ENCODE measurements at places on chromosomes 2 and 18.

- DNase-seq: no peak
Observed at GRCh38 chr2:241138471-241138870, 10.8 kb downstream of the PASK start.

GRCh38 chr2:138113871-138114525 lies 149.7 kb downstream of the HNMT start:
- DNase-seq: no peak

- DNase-seq: no peak
Observed at GRCh38 chr18:53115876-53116585, 776.0 kb downstream of the DCC start.

DNA sequence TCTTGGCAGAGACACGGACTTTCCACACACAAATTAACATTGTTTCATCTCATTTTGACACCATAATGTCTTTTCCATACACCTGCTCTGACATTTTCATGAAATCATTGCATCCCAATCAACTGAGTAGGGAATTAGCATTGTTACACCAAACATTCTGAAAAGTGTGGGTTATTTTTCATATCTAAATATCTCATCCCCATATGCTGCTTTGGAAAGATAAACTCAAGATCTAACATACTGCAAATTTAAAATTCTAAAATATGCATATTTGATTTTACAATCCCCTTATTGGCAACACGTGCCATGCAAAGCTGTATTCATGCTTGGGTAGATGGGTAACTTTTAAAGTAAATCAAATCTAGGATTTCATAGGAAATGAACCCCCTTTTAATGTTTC lies 242.9 kb downstream of the ZNF516 start:
- DNase-seq: no peak

GRCh38 chr18:60235164-60235563 lies 137.4 kb downstream of the MC4R start:
- no peak for DNase-seq

- no peak for DNase-seq
Observed at GRCh38 chr2:219634171-219634940, 6.9 kb downstream of the SLC4A3 start.

GRCh38 chr2:209958016-209958415 lies 44.4 kb upstream of the RPE start:
- no peak for DNase-seq

DNA sequence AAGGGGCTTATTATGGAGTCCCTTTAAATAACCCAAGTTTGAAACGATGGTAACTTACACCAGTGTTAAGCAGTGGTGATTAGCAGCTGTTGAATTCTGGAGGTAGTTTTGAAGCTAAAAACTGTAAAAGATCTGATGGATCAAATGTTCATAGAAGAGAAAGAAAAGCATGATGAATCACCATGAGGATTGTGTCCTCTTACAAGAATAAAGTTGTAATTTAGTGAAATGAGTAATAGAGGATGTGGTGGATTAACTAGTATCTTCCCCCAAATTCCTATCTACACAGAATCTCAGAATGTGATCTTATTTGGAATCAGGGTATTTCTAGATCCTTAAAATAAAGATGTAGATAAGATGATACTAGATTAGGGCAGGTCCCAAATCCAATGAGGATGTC lies 1138.2 kb upstream of the TMEFF2 start:
- DNase-seq: peak; percentile 27

DNA sequence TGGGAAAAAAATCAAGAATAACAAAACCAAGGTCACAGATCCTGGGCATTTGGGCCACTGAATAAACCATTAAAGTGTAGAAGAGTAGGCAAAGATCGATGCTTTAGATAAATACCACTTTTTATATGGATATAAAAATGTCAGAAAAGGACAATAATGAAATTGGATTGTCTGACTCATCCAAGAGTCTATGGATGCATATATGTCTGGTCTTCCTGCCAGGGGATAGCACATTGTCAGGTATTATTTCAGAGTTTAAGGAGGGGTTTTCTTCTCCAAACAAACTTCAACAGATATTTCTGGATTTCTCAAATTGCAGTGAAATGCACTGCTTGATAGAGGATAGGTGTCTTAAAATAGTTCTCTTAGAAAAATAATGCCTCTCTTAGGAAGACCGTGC lies 466.7 kb downstream of the THSD7B start:
- DNase-seq: no peak

DNA sequence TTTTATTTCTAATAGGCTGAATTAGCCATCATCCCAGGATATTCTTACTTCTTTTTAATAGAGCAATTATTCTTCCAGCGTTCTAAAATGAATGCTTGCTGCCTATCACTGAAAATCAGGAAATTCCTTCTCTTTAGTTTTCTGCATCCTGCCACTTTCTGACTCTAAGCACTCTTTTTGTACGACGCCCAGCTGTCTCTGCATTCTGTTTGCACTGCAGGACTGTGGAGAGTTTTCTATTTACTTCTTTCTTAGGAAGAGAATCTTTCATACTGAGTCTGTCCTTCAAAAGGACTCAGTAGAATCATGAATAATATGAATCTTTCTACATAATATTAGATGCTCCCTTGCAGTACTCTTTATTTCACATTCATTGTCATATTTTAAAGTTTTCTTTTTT lies 360.4 kb upstream of the DSEL start:
- DNase-seq: no peak

GRCh38 chr18:14939141-14939540 lies 191.2 kb downstream of the ANKRD30B start:
- no peak for DNase-seq

DNA sequence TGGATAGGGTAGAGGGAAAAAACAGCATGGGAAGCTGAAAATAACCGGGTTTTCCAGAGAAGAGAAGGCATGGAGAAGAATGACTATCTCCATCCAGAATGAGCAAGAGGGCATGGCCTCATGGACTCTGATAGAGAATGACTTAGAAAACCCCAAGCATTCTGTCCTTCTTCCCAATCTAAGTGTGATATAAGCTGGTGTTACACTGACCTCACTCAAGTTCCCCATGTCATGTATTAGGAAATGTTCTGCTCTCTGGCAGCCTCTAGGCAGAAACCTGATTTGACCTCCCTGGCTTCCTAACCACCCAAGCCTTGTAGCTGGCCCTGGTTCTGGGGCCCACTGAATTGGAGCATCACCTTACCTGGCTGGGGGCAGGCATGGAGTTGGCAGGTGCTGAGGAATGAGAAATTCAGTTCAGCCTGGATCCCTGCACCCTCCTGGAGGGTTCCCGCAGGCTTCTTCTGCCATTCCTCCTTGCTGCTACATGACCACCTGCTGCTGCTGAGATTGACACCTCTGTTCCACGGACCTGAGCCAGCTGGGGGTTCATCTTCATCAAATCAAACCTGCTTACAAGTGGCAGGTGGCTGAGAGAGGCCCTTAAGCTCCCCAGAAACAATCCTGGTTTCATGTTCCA lies 5.2 kb upstream of the SIGLEC15 start:
- DNase-seq: no peak

GRCh38 chr2:233082931-233083755 lies 23.0 kb downstream of the INPP5D start:
- DNase-seq: no peak

DNA sequence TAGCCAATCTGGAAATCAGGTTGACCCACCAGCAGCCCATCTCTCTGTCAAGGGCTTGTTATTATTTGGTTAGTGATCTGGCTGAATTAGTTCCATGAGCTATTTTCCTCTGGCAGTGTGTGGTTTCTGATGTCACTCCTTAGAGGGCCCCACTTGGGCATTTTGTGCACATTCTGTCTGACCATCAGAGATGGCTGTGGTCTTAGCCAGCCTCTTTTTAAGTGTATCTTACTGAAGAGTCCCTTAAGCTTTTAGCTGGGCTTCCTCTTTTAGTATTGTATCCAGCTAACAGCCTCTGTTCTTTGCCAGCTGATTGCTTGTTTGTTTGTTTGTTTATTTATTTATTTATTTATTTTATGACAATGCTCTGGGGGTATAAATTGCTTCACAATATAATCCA lies 951.1 kb upstream of the CNTNAP5 start:
- DNase-seq: no peak

DNA sequence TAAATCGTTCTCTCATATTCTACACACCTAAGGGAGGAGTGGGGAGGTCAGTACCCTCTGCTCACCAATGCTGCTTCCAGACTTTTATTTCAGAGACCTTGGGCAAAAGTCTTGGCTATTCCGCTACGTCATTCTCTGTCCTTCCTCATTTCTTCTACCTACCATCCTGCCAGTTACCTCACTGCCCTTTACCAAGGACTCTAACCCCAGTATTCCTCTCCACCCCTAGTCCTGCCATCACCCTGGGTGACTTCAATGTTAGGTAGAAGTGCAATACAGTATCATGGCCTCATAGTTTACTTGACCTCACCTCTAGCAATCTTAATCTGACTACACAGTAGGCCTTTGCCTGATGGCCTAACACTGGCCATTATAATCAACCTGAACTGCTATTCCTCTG lies 27.8 kb downstream of the RTN4 start:
- no peak for DNase-seq

DNA sequence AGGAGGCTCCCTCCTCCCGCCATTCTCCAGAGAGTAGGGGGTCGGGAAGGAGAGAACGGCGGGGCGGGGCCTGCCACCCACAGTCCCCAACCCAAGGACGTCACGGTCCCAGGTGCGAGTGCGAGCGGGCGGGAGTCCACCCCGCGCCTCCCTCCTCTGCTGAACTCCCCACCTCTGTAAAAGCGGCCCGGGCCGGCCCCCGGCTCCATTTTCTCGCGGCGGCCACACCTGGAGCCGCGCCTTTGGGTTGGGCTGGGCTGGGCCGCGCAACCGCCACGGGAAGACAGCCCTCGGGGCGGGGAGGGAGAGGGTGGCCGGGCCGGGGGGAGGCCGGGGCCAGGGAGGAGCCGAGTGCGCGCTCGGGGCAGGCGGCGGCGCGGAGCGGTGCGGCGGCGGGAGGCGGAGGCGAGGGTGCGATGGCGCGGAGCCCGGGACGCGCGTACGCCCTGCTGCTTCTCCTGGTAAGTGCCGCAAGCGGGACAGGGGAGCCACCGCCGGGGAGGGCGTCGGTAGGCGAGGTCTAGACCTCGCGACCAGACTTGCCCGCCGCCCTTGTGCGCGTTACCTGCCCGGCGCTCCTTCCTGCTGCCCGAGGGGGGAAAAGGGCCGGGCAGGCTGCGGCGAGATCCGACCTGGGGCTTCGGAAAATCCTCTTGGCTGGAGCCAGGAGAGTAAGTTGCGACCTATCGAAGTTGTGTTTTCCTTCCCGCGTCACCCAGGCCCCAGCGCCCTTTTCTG lies at the start of gene DSG2:
Gene DSG2, plus strand, starts transcription at position 342 of the 738 bp plus-strand sequence. Its CDS starts 75 bp downstream, at position 417.
- no peak for DNase-seq

DNA sequence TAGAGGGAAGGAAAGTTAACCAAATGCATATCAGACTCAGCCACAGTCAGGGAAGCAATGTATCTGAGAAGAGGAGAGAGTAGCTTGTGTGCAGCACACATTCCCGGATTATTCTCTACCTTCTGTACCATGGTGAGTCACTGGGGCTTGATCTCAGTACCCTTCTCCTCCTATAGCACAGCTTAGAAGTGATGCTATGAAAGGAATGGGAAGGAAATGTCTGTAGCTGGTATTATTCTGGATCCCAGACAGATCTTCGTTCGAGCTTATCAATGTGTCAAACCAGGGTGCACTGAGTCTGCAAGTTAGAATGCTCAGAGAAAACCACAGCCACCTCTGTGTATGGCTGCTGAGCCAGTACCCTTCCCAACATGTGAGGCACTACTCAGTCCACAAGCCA lies 88.0 kb upstream of the NFU1 start:
- DNase-seq: no peak

GRCh38 chr2:234135750-234136221 lies 85.3 kb downstream of the SPP2 start:
- peak; percentile 84 for DNase-seq

DNA sequence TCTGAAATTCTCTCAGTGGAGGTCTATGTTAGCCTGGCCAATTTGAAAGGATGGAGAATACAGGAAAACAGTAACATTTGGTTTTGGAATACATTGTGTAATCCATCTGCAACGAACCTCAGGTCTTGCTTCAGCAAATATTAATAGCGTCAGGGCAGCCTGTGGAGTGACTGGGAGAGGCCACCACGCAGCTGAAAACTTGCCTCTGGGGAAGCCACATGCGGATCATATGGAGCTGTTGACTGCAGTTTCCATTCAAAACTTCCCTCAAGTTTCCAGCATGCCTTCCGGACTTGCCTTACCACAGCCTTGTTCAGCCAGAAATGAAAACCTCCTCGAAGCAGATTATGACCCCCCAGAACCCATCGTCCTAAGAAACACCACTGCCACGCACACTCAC lies 25.7 kb downstream of the BCL11A start:
- DNase-seq: peak; percentile 34

DNA sequence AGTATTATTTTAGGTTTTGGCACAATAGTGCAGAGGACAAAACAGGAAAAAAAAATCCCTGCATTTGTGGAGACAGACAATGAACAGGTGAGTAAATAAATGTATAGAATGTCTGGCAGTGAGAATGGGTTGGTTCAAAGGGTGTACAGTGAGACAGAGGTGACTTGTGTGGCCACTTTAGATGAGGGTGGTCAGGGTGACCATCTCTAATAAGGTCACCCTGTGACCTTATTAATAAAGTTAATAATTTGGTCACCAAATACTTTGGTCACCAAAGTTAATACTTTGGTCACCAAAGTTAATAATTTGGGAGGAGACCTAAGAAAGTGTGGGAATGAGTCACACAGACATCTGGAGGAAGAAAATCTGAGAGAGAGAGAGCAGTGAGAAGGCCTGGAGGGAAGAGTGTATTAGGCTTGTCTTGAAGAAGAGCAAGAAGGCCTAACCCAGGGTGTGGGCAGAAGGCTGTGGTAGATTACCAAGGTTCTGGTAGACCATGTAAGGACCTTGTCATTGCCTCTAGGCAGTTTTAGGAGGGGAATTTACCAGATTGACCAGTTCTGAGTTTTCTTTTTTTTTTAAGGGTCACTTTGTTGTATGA lies 1368.4 kb upstream of the CELF4 start:
- DNase-seq: no peak

- no peak for DNase-seq
Observed at GRCh38 chr2:46735108-46735691, 180.4 kb downstream of the MCFD2 start.

- peak; percentile 27 for DNase-seq
Observed at GRCh38 chr2:65800998-65801397, 368.6 kb upstream of the SPRED2 start.

GRCh38 chr2:241849616-241850543 lies 8.8 kb downstream of the PDCD1 start:
- DNase-seq: no peak

GRCh38 chr2:85694052-85695025 lies at the start of gene GNLY:
Gene GNLY (plus strand): TSS chr2:85694358. CDS start chr2:85694419, 61 bp downstream.
- DNase-seq: no peak

DNA sequence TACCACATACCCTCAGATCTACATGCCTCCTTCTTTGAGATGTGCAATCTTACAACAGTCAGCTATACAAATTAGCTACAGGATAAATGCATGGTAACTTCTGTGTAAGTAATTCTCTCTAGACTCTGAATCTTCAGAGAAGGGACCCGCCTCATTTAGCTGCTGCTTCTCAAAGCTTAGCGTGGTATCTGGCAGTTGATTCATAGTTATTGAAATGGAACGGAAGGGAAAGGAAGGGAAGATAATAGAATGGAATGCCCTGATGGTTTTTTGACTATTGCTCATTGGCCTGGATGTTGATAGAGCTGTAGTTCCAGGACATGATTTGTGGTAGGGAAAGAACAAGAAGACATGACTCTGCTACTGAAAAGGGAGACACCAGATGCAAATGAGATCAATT lies 498.1 kb upstream of the CRIM1 start:
- DNase-seq: no peak
